ENCODE measurements at places on chromosomes 11 and 22.
A peak's percentile ranks its signal among the peaks of the same experiment; 100 is the strongest.

GRCh38 chr22:39435616-39436015 is 21.2 kb upstream of the MGAT3 start:
- DNase-seq: no peak

DNA sequence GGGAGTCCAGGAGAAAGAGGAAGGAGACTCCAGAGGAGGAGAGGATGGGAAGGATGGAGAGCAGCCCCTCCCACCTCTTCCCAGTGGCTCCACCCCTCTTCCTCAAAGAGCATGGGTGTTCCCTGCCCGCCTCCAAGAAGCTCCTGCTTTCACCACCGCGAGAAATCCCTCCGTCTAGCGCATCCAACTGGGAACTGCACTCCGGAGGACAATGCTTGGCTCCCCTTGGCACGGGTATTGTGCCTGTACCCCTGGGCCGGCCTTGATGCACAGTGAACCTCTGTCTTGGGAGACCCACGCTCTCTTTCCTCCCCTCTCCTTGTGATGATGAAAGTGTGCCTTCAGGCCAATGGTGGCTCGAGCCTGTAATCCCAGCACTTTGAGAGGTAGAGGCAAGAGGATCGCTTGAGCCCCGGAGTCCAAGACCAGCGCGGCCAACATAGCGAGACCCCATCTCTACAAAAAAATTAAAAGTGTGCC is 14.9 kb upstream of the ADA2 start:
- DNase-seq: no peak

DNA sequence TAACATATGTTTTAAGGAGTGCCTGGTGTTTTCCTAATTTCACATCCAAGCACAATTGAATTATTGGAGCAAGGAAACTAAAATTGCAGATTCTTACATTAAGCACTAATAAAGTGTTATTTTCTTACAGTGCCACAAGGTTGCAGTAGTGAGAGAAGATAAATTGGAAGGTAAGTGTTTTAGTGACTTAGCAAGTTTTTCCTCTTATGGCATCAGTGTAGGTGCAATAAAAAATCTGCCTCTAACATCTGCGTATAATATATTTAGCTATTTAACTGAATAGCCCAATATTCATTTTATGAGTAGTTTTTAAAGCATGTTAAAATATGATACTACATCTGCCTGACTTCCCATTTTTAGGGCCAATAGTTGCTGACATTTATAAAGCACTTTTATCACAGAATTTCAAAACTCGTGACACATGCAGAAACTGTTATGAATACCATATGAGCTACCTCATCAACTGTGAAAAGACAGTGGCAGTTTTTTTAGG is 19.0 kb downstream of the POLD3 start:
- DNase-seq: no peak

GRCh38 chr11:34263441-34264091 is 94.2 kb downstream of the ABTB2 start:
- DNase-seq: peak; percentile 71

DNA sequence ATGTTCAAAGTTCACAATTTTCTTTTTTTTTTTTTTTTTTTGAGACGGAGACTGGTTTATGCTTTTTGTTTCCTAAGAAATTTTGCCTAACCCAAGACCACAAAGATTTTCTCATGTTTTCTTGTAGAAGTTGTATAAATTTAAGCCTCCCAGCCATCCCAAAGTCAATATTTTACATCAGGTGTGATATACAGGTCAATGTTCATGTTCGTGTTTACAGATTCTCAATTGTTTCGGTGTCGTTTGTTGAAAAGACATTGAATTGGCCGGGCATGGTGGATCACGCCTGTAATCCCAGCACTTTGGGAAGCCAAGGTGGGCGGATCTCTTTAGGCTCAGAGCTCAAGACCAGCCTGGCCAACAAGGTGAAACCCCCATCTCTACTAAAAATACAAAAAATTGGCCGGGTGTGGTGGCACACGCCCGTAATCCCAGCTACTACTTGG is 15.4 kb downstream of the FRMD8 start:
- DNase-seq: no peak

DNA sequence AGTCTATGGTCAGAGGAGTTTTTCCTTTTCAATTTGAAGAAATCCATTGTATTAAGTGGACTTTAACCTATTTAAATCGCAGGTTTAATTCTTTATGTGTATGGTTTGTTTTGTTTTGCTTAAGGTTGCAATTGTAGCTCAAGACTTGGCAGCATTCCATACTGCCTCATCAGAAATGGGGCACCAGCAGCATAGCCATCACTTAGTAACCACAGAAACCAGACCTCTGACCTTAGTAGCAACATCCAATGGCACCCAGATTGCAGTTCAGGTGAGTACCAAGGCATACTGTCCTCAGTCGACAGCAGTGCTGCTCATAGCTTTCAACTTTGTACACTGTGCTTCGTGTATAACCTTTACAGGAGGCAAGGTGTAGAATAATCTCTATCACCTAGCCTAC is 48.4 kb upstream of the WEE1 start:
- no peak for DNase-seq

DNA sequence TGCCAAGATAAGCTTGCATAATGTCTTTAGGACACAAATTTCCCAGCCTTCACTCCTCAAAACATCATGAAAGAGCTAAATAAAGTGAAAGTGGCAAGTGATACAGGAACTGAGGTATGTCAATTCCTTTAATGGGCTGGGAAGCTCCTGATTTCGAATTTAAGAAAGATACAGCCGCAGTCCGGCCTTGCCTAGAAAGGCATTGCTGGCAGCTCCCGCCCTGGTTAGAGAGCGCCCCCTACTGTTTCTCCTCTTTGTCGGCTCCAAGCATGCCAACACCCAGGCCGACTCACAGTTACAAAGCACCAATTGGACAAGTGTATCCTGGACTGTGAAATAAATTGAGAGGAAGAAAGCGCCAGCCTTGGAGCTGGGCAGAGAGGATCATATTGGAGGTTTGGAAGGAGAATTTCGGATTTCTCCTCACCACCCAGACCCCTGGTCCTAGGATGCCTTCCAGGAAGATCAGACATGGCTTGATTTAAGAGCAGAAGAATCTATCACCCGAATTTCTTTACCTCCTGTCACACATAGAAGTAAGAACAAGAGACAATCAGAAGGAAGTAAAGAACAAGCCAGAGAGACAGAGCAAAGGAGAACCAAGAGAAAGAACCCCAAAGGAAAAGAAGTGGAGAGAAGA is 84.0 kb downstream of the FAM76B start:
- peak; percentile 26 for DNase-seq

Data from H54 (cell line).